ENCODE measurements at places on chromosomes 7 and 10.

DNA sequence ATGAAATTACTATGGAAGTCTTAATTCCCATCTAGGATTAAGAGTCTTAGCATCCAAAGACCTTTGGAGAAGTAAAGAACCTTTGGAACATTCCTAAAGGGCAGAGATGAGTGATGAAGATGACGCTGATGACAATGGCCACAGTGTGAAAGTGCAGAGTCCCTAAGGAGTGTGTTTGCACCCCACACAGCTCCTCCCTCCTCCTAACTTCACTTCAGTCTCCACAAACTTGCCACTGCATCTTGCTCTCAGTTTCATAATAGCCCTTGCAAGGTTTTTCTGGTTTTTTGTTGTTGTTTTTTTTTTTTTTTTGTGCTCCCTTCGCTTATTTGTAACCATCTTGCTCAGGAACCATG is 117.5 kb upstream of the ANLN start:
- no peak for DNase-seq

DNA sequence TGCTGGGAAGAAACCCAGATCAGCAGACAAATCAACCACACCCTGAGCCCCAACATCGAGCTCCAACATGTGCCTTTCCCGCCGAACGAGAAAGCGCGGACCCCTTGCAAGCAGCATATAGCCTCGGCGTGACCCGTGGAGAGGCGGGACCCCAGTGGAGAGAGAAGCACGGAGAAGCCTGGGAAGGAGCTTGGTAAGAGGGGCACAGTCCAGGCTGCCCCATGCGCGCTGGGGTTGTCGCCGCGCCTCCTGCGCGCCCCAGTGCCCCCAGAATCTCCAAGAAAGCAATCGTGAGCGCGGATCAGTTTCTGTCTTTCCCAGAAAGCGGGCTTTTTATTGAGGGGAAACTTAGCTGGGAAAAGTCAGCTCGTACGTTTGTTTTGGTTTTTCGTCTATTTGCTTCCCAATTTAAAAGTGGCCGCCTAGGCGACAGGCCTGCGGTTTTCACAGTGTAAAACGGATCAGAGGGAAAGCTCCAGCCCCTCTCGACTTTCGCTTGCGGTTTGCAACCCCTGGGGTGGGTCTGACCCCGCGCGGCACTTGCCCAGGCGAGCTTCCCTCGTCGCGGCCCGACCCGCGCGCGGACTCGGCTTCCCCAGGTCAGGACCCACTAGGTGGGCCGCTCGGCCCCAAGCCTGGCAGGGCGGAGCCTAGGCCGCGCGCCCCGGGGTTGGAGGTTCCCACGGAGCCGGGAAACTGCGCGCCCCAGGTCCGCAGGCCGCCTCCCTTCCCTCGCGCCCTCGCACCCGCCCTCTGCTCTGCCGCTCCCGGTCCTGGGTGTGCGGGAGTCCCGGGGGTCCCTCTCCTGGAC is 31.1 kb downstream of the SKIDA1 start:
- no peak for DNase-seq

- DNase-seq = no peak
Observed at GRCh38 chr10:44723082-44723481, 188.1 kb upstream of the TMEM72 start.

DNA sequence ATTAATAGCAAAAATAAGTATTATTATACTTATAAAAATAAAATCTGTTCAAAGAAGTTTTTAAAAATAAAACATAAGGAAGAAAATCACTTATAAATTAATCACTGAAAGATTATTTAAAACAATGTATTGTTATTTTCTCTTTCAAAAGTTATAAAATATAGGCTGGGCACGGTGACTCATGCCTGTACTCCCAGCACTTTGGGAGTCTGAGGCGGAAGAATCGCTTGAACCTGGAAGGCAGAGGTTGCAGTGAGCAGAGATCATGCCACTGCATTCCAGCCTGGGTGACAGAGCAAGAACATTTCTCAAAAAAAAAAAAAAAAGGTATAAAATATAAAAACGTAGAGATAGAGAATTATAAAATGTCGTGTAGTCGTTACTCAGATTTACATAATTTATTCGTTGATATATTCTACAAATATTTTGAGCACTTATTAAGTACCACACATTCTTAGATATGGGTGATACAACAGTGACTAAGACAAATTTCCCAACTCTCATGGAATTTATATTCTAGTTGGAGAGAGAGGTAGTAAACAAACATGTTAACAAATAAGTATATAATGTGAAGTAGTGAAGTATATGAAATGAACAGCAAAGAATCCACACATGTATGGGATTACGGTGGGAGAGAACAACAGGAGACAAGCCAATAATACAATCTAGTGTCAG is 1030.0 kb downstream of the SORCS1 start:
- DNase-seq = no peak

DNA sequence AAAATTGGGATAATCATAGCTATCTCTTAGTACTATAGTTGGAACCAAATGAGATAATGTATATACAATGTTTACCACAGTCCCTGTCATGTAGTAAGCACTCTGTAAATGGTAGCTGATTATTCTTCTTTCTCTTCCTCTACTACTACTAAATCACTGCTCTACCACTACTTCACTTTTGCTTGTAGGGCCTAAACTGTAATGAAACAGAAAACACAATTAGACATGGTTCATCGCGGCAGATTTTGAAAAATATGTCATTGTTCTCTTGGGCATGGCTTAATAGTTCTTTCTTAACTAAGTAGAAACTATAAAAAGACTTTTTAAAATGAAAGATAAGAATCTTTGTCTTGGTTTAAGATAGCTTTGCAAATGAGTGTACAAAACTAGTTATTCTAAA is 34.9 kb downstream of the R3HCC1L start:
- no peak for DNase-seq

DNA sequence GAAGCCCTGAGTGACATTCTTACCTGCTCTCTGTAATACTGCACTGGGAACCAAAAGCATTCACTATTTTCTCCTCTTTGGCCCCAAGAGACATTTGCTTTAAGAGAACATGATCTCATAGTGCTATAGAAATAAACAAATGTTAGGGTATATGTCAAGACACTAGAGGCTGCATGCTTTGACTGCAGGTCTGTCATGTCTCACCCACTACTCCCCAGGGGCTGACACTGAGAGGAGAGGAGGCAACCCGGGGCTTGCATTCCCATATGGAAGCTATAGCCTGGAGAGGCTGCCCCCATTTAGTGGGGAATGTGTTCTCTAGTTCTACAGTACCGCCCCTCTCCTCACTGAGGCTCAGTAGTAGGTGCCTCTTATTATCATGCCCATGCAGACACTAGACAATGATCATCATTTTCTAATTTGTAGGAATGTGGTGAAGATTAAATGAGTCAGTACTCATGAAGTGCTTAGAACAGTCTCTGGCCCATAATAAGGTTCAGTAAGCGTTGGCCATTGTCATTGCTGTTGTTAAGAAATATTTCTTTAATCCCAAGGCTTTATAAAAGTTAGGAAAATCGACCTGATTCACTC is 4.9 kb upstream of the SLF2 start:
- DNase-seq = no peak

DNA sequence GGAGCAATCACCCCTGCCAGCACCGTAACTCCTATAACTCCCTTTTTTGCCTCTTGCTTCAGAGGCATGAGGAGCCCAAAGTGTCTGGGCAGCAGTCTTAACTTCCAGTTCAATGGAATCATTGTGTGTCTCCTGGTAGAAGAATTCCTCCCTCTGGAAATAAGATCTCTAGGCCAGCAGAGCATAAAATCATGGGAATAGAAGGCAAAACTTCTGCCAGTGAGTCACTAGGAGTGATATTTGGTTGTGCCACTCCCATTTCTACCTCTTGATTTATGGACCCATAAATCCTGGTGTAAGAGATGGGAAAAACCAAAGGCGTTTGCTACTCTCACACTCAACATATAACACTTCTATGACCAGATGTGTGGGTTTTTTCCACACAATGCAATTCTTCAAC is 104.9 kb upstream of the FAM180A start:
- peak; percentile 94 for DNase-seq

- DNase-seq = peak; percentile 9
Observed at GRCh38 chr7:15007507-15007906, 105.0 kb upstream of the DGKB start.

- no peak for DNase-seq
Observed at GRCh38 chr10:101284101-101284743, 55.0 kb upstream of the LBX1 start.

- DNase-seq = no peak
Observed at GRCh38 chr7:36182854-36183604, 30.0 kb downstream of the EEPD1 start.

DNA sequence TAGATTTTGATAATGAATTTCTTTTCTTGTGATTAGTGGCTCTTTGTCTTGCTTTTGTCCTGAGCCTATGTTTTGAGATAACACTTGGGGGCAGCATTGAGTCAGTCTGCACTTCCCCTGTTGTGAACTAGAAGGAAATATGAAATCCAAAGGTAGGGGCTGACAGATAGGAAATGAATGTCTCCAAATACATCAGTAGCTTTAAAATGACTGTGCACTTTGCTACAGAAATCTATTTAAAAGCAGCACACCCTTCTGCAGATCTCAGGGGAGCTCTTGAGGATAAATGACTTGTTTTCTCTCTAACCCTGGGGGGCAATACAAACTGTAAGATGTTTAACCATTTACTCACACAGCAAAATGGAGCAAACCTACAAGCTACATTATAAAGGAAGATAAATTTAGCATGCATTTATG is 176.0 kb upstream of the MYO3A start:
- DNase-seq = peak; percentile 78

DNA sequence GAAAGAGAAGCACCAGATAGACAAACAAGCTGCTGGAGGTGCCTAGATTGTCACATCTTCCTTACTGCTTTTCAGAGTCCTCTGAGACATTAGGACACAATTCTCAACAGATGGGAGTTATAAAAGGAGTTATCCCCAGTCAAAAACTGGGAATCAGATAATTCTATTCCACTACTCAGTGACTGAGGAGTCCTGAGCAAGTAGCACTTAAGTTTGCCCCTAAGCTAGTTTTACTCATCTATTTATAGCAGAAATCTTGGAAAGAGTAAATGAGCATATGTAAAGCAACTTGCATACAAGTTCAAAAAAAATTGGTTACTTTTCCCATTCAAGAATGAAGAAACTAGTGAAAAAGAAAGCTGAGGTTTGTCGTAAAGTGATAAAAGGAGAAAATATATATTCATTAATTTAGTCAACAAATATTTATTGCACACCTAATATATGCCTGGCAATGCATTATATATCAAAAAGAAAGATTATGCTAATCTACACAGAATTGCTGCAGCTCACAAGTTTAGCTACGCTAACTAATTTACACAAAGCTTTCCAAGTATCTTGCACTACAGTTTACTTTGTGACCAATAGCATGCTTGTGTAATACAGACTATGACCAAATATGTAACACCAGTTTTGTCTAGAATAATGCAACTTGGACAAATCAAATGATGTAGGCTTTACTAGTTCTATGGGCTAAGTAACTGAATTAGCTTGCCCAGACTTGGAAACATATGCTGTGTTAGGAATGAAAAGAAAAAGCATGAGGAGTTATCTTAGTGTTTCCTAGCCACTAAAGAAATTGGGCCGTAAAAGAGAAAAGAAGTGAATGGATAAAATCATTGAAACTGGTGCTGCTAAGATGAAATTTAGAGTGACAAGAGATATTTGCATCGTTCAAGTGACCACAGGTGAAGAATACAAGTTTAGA is 106.3 kb downstream of the GRM3 start:
- DNase-seq = no peak

GRCh38 chr7:22121702-22122474 is 176.2 kb upstream of the CDCA7L start:
- no peak for DNase-seq

GRCh38 chr7:91082852-91083495 is 181.3 kb upstream of the FZD1 start:
- DNase-seq = peak; percentile 43

GRCh38 chr7:133769668-133770067 is 357.5 kb upstream of the LRGUK start:
- no peak for DNase-seq

DNA sequence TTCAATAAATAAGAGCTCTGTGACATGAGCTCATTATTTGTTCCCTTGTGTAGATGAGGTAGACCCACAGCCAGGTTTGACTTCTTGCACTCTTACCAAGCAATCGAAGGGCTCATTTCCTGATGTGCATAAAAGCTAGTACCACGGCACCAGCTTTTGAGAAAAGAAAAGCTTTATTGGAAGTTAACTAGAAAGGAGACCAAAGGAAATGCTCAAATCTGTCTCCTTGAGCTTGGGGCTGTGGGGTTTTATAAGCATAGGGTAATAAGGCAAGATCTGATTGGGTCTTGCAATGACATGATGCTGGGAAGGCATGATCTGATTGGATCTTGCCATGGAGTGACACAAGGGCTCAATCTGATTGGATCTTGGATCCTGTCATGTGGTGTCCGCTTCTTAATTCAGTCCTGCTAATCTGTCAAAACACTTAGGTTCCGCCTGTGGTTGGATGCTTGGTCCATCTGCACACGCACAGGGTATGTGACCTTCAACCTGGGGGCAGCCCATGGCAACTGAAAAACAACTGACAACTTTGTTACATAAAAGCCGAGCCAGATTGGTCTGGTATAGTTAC is 47.8 kb upstream of the FRMD4A start:
- no peak for DNase-seq

- DNase-seq = no peak
Observed at GRCh38 chr7:137878333-137878961, 31.7 kb upstream of the DGKI start.

DNA sequence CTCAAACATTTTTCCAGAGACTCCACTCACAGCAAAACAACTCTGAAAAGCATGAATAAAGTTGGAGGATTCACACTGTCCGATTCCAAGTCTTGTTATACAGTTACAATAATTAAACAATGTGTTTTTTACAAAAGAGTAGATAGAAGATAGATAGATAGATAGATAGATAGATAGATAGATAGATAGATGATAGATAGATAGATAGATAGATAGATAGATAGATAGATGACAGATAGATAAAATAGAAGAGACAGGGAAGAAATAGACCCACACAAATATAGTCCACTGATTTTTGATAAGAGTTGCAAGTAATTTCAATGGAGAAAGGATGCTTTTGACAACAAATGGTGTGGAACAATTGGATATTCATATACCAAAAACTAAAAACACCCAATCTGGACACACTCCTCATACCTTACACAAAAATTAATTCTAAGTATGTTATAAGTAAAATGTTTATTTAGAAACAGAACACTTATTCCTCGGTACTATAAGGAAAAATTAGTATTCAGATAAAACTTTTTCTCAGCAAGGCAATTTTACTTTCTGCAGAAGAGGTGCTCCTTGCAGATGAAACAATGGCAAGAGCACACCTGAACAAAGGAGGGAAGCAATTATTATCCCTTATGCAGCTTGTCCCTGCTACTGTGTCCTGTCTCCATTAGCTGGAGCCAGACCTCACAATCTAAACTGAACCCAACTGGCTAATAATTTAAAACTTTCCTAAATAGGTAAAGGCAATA is 5.7 kb upstream of the TAS2R39 start:
- no peak for DNase-seq

- no peak for DNase-seq
Observed at GRCh38 chr10:7515439-7515838, 104.6 kb upstream of the SFMBT2 start.

- no peak for DNase-seq
Observed at GRCh38 chr7:155043756-155044155, 26.4 kb upstream of the HTR5A start.

GRCh38 chr10:43077421-43078171 is 727 bp downstream of the RET start:
- DNase-seq = no peak
